MG63 (cell line): ENCODE measurements at places on chromosomes 5 and 9. TPM values are rescaled to one million over a fixed set of nuclear protein-coding genes. Genes with fewer than 3 reads are reported as not detected.

DNA sequence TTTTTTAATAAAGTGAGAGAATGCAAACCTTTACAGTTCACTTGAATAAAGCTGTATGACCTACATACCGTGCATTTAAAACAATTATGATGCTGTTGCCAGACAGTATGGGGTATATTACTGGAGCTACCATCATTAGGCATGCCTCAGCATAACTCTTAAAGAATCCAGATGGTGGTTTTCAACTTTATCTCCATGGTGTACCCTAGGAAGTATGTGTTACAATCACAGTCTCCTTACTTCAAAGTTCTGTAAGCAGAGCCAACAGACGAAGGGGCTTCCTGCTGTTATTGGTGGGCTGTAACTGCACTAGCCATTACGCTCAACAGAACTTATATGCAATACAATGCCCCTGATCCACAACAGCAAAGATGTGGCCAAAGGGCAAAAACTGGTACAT lies 803.3 kb downstream of the DTWD2 start:
- no peak for DNase-seq

DNA sequence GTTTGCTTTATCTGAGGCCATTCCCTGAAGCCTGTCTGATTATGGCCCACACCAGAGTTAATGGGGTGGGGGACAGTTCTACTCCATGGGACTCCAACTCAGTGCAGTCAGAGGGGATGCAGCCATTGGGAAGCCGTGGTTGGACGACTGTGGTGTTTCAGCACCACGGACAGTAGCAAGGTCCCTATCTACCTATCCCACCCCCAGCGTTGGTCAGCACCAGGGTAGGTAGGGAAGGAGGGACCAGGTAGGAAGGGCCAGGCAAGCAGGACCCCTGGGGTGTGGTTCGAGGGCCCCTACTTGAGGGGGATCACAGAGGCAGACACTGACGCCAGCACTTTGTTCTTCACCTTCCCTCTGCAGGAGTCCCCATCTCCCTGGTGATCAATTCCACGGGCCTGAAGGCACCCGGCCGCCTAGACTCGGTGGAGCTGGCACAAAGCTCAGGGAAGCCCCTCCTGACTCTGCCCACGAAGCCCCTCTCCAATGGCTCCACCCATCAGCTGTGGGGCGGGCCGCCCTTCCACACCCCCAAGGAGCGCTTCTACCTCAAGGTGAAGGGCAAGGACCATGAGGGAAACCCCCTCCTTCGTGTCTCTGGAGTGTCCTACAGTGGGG lies 33.2 kb downstream of the HMCN2 start:
- no peak for DNase-seq

DNA sequence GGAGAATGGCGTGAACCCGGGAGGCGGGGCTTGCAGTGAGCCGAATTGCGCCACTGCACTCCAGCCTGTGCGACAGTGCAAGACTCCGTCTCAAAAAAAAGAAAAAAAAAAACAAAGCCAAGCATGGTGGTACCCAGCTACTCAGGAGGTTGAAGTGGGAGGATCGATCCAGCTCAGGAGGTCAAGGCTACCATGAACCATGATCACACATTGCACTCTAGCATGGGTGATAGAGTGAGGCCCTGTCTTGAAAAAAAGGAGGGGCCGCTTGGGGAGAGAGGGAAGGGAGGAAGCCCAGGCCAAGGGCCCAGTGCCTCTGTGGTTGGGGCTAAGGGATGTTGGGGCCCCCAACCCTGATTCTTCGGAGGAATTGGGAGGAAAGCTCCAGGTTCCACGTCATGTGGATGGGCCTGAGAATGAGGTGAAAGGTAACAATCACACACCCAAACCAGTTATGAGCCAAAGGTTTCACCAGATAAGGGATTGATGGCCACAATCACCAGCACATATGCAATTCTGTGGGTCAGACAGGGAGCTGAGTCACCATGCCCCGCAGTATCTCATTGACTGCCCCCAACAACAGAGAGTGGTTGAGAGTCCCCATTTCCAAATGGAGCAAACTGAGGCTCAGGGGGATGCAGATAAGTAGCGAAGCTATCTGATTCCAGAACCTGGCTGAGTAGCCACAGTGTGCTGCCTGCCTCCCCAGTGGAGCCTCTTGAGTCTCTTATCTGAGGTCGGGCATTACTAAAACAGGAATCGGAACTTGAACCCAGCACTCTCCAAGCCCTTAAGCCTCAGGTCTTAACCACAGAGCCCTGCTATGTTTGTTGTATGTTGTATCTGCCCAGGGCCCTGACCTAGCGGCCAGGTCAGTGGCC lies 20.5 kb downstream of the SWI5 start:
- no peak for DNase-seq

Gene PPP3R2
- not detected in 2 replicates for total RNA-seq
